ENCODE measurements at places on chromosomes 2 and 18.

DNA sequence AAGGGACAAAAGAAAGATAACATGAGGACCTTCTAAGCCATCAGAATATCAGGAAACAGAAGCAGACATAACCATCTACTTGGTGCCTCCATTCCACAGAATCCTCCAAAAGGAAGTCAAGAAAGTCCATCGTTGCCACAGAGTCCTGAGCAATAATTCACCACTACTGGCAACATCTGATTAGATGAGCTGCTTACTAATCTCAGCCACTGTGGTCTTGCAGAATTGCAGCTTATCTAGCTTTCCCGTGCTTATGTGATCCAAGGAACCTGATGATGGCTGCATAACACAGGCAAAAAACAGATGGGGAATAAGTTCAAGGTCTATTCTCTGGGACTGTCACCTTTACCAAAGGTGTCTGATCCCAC is 278.5 kb downstream of the AFF3 start:
- DNase-seq, result no peak

GRCh38 chr2:235866373-235866772 is 301.8 kb downstream of the GBX2 start:
- DNase-seq, result no peak

- no peak for DNase-seq
These were observed 5.3 kb upstream of the TYMS start for GRCh38 chr18:652131-652530.

DNA sequence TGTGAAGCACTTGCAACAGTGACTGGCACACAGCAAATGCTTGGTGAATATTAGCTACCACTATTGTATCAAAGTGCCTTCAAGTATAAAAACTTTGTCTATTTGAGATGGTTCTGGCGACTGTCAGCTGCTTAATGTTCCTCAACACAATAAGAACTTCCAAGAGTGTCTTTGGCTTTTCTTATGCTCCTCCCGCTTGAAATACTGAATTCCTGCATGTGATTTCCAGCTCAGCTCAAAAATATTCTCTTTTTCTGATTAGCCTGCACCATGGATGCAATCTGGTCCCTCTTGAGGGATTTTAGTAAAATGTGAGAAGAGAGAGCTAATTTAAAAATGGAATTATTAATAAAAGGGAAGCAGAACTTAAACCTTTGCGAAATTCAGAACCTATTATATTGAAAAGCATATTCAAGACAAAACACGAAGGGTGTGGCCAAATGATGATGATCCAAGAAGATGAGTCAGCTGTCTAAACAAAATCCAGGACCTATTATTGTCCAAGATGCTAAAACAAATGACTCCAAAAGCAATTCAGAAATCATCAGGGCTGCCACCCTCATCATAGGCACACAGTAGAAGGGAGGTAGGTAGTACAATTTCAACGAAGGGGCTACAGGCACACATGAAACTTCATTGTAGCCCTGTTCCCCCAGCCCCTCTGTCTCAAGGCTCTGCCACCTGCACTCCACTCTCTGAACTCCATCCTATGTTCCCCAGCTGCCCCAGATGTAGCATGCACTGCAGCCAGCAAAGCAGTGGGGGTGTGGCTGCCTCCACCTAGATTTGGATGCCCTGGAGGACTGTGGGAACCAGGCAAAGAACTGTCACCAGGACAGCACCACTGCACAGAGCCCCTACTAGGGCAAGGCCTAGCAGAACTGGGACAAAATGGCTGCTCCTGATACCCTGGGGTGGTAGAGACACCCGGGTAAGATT is 190.1 kb downstream of the ZNF385B start:
- DNase-seq, result no peak

DNA sequence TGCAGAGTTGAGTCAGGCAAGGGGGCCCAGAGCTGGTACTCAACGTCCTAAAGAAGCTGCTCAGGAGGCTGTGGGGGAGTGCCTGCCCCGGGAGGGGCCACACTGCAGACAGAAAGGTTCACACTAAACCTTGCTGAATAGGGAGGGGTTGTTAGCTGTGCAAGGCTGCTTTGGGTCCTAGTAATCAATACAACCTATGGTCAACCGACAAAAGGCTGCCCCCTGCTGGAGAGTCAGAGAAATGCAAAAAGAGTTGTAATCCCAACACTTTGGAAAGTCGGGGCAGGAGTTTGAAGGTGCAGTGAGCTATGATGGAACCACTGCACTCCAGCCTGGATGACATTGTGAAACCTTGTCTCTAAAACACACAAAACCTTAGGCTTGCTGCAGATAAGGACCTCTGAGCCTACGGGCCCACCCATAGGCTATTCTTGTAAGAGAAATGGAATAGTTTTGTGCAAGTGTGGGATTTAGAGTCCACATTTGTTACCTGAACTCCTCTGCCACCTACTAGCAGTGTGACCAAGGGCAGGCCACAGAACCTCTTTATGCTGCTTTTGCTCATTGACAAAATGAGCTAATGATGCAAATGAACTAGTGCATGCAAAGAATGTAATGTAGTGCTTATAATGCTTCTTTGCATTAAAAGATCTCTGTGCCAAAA is 81.5 kb downstream of the PRPF40A start:
- peak; percentile 35 for DNase-seq

DNA sequence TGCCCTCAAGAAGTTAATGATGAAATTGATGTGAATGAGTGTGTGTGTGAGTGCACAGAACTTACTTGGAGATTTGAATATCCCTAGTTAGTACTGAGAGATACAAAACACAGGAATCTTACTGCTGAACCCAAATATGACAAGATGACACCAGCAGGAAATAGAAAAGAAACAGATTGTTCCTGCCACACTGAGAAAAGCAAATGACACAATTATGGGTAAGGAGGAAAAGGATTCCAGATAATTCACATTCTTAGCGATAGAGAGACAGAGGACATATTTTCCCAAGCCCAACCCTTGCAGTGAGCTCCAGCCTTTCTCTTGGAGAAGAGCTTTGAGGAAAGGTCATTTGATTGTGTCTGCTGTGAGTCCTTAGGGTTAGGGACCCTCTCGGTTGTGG is 105.7 kb upstream of the SMIM21 start:
- no peak for DNase-seq

DNA sequence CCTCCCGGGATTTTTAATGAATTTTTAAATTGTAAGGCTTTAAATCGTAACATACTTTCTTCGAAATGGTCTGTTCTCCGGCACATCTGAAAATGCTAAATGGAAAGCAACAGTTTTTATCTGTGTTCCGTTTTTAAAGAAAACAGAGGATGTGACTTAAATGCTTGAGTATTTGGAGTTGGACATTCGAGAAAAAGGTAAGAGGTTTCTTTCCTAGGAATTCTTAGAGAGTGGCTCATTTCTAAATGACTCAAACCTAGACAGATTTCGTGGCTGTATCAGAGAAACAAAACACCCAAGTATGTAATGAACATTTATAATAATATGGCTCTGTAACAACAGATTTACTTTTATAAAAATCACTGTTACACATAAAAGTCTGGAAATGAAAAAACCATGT is 177.6 kb upstream of the CCDC68 start:
- DNase-seq, result no peak

- DNase-seq, result no peak
These were observed 289.4 kb downstream of the ZEB2 start for GRCh38 chr2:144230448-144231085.

DNA sequence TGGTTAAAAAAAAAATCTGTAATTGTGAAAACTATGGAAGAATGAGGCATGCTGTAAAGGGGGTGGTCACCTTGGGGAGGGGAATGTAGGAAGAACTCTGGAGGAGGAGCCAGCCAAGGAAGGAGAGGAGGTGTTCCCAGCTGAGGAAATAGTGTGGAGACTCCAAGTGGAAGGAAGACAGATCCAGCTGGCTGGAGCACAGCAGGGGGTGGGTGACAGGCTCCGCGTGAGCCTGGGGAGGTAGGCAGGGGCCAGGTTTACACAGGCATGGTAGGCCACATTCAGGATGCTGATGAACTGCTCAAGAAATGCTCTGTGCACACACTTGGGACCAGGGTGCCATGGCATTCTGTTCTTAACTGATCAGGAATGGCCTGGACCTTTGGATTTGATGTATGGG is 16.8 kb downstream of the AFF3 start:
- DNase-seq, result no peak

DNA sequence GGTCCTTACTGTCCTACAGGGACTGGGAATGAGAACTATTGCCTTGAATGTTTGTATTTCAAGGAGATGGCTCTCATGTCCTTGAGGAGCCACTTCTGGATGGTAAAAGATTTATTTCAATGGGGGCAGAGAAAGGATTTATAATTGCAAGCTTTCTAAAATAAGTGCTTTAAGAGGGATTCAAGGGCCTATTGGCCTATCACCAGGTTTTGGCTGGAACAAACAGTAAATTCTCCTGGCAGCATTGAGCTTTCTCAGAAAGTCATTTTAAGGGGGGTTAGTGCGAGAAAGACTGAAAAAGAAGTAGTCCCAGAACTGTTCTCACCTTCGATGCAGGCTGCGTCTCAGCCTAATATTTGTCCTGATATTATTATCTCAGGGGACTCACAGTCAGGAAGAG is 29.8 kb downstream of the DPP10 start:
- DNase-seq, result no peak

- DNase-seq, result no peak
These were observed 2.7 kb downstream of the RTP5 start for GRCh38 chr2:241872313-241872642.

- DNase-seq, result no peak
These were observed 57.9 kb downstream of the LIPG start for GRCh38 chr18:49619801-49620200.

GRCh38 chr2:43081131-43081765 is 145.2 kb downstream of the ZFP36L2 start:
- DNase-seq, result no peak

- no peak for DNase-seq
These were observed 25.3 kb downstream of the CROCC2 start for GRCh38 chr2:240931319-240931949.

DNA sequence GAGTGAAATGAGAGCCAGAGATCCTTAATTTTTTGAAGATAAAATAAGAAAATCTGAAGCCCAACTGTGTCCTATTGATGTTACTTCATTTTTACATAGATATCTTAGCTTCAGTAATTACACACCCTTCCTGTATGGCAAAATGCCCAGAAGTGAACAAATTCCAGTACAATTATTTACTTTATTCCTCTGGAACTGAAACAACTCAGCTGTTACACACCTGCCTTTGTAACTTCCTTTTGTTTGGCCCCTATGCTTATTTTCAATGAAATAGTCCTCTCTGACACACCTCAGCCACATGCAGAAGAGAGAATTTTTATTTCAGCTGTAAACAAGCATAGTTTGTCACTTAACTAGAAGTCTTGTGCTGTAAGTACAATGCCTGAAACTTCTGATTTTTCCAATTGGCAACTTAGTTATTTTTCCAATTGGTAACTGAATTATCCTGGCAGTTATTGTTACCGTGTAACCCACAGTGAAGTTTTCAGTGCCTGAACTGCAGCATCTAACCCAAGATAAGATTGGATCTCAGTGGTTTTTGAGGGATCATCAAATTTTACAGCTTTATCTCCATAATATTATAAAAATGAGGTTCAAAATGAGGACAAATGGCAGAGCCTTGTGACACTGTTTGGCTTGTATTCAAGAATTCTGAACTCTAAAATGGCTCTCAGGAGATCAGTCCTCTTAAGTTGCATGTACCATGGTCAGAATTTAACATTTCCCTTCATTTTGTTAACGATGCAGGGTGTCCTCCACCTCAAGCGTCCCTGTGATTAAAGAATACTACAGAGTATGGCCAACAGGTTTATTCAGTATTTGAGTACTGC is 82.6 kb downstream of the PKP4 start:
- no peak for DNase-seq

DNA sequence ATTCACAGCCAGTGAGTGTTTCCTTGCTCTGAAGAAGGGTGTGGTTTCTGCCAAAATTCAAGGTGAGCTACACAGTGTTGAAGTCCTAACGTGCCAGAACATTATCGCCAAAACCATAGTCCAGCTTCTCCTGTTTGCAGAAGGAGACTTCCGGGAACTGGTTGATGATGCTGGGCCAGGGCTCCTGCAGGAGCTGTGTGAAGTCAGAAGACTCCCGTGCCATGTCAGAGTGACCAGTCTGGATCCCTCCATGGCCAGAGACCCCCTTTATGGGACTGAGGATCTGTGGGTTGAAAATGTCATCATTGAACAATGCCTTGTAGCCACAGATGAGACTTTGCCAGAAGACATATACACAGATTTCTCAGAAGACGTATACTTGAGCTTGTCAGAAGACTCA is 96.0 kb upstream of the RAB12 start:
- DNase-seq, result no peak

GRCh38 chr2:176763851-176764404 is 448.7 kb upstream of the HNRNPA3 start:
- DNase-seq, result no peak

DNA sequence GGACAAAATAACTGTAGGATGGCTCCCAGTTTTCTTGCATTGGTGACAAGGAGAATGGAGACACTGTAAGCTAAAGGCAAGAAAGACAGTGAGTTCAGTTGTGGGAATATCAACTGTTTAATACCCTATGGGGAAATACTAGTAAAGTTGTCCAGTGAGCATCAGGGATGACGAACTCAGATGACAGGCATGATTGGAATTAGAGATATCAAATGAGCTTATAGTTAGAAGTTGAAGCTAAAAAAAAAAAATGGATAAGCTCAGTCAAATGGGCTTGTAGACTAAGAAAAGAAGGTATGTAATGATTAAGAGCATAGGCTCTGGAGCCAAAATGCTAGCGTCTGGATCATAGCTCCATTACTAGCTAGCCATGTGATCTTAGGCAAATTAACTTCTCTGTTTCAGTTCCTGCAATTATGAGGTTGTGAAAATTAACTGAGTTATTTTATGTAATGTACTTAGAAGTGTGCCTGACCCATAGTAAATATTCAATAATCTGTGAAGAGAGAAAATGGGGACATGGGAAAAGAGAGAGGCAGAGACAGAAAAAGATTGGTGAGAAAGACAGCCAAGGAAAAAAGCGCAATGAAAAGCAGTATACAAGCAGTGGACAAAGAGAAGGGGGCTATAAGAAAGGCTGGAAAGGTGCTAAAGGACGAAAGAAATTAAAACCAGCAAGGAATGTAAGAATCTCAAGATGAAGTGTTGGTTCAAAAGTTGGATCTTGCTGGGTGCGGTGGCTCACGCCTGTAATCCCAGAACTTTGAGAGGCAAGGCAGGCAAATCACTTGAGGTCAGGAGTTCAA is 95.7 kb upstream of the SLC39A10 start:
- no peak for DNase-seq

GRCh38 chr2:18745431-18746272 is 156.3 kb upstream of the NT5C1B start:
- DNase-seq, result no peak

- DNase-seq, result no peak
These were observed 2.5 kb downstream of the HTRA2 start for GRCh38 chr2:74532222-74532621.

All from stimulated activated CD8-positive, alpha-beta memory T cell treated with anti-CD3 and anti-CD28 coated beads, Interleukin-15, amount 100 ng/mL, for 24 hours (primary cell).